Hindlimb muscle (tissue), 1 donor: ENCODE measurements at places on chromosomes 16 and 17.

DNA sequence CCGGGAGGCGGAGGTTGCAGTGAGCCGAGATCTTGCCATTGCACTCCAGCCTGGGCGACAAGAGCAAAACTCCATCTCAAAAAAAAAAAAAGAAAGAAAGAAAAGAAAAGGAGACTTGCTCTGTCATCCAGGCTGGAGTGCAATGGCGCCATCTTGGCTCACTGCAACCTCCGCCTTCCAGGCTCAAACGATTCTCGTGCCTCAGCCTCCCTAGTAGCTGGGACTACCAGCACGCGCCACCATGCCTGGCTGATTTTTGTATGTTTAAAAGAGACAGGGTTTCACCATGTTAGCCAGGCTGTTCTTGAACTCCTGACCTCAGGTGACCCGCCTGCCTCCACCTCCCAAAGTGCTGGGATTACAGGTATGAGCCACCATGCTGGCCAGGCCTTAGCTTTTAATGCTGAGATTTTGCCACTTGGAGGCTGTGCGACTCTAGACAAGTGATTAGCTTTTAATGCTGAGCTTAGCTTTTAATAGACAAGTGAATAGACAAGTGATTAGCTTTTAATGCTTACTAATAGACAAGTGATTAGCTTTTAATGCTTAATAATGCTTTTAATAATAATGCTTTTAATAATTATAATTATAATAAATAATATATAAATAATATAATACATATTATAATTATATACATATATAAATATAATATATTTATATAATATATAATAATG lies 9.6 kb downstream of the LDAF1 start:
- DNase-seq = no peak

DNA sequence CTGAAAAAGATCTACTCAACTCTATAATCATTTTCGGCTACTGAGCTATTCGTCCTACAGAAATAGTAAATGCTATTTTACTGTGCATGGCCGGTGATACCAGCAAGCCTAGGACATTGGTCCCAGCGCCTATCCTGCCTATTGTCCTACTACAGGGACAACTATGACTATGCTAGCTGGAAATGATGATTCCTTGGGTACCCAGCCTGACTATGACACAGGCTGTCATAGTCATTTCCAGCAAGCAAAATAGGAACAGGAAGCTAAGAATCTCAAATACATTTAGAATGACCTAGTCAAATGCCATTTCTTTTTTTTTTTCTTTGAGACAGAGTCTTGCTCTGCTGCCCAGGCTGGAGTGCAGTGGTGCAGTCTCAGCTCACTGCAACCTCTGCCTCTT lies 33.7 kb upstream of the HSBP1 start:
- DNase-seq = no peak

GRCh38 chr17:15250135-15250860 lies 14.8 kb downstream of the PMP22 start:
- no peak for DNase-seq

DNA sequence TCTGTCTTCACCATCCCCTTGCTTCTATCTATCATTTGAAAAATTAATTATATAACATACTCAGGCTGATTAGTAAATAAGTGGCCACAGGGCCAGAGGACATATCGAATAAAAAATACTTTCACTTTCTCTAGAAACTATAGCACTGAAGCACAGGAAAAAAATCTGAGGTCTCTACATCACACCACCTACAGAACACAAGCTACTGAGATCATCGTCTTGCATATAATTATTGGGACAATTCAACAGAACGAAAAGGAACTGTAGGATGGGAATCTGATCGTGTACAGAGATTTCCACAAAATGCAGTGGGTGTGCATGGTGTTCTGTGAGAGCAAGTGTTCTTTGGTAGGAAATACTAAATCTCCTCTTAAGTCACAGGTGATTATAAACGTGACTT lies 289.6 kb upstream of the ERCC4 start:
- no peak for DNase-seq

DNA sequence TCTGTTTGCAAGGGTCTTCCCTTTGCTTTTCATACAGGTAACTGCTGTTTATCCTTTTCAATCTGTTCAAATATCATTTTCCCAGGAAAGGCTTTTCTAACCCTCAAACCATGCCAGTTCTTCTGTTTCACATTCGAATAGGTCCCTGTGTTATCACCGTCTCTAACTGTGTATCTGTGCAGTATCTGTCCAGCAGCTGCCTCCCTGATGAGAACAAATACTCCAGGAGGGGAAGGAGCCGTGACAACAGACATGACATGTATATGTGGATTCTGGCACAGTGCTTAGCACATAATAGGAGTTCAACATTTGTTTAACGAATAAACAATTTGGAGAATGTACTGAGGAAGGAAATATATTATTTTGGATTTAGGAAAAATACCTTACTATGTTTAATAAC lies 95.7 kb downstream of the STX8 start:
- no peak for DNase-seq

GRCh38 chr16:85271198-85271597 lies 158.9 kb upstream of the CIBAR2 start:
- DNase-seq = no peak

- no peak for DNase-seq
Observed at GRCh38 chr17:4950746-4951204, at the start of gene ENO3. ENO3 (plus strand) TSS chr17:4951119; CDS start chr17:4951830, 711 bp downstream.

- no peak for DNase-seq
Observed at GRCh38 chr17:50934672-50935220, 68.6 kb upstream of the TOB1 start.

DNA sequence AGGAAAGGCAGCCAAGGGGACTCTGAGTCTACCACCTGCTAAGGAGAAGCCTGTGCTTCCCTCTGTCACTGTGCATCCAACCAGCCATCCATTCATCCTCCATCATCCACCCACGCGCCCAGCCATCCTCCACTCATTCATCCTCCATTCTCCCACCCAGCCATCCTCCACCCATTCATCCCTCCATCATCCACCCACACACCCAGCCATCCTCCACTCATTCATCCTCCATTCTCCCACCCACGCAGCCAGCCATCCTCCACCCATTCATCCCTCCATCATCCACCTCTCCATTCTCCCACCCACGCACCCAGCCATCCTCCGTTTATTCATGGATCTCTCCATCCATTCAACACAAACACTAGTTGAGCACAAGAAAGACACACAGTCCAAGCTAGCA lies 74.1 kb downstream of the COG7 start:
- DNase-seq = no peak

GRCh38 chr17:69856946-69857345 lies 218.1 kb upstream of the KCNJ16 start:
- DNase-seq = no peak

GRCh38 chr17:1164935-1165556 lies 14.7 kb downstream of the ABR start:
- no peak for DNase-seq

DNA sequence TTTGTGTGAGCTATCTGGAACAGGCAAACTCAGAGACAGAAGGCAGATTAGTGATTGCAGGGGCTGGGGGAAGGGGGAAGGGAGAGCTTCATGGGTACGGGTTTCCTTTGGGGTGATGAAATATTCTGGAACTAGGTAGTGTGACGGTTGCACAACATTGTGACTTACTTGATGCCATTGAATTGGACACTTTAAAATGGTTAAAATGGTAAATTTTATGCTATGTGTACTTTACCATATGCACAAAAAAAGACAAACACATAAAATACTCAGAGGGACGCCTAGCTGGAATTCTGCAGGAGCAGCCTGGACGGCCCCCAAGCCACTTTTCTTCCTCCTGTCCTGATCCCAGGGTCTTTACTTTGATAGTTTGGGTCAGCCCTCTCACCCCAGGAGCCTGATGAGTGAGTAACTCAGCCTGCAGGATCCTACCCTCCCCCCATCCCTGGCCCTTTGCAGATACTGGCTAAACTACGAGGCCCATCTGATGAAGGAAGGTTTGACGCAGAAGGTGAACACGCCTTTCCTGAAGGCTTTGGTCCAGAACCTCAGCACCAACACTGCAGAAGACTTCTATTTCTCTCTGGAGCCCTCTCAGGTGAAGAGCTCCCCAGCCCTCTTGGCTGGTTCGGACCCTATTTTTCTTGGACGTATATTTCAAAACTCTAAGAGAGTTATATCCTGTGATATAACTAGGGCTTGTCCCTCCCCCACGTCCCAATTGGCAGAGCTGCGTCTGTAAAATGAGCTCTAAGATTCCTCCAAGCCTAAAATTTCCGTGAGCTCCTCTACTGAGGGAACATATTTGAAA lies 7.8 kb downstream of the ADGRG3 start:
- peak; percentile 72 for DNase-seq

DNA sequence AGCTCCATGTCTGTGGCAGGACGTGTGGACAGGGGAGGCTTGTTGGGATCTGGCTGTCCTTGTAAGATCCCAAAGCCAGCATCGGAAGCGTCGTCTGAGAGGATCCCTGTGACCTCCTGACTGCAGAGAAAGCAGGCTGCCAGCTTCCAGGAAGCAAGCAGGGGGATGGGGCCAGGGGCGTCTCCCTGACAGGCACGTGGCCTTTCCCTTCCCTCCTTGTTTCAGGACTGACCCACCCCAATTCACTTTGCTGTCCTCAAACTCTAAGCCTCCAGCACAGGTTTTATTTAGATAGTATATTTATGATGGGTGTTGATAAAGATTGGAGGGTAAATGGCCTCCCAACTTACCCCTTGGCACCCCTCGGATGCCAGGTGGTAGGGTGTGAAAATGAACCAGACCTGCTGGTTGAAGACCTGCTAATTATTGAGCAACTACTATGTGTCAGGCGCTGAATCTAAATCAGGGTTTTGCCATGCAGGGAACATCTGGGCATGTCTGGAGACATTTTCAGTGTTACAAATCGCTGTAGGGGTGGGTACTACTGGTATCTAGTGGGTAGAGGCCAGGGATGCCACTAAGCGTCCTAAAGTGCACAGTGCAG lies 24.5 kb downstream of the SOCS1 start:
- no peak for DNase-seq

DNA sequence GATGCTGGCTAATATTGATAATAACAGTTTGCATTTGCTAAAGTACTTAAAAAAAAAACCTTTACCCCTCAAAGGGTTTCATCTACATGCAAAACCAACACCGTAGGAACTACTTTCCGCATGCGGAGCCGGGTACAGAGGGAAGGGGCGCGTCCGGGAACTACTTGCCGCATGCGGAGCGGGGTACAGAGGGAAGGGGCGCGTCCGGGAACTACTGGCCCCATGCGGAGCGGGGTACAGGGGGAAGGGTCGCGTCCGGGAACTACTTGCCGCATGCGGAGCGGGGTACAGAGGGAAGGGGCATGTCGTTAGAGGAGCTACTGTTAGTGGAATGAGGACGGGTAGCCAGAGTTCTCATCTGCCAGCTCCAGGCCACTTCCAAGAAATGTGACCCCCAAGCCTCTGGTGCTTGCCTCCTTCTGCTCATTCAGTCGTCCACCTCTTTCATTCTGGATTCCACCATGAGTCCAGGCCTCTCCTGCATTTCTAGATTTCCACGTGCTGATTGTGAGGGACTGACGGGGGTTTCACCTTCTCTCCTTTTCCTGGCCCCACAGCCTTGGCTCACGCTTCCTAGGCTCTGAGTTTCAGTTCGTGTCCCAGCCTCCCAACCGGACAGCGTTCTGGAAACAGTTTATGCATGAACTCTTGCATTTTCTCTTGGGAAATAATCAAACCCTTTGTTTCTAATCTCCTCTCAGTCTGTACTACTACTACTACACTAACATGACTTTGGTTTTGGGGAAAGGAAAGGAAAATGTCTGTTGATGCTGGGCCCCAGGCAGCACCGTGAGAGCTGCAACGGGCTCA lies 26.9 kb downstream of the MINK1 start:
- DNase-seq = peak; percentile 52

DNA sequence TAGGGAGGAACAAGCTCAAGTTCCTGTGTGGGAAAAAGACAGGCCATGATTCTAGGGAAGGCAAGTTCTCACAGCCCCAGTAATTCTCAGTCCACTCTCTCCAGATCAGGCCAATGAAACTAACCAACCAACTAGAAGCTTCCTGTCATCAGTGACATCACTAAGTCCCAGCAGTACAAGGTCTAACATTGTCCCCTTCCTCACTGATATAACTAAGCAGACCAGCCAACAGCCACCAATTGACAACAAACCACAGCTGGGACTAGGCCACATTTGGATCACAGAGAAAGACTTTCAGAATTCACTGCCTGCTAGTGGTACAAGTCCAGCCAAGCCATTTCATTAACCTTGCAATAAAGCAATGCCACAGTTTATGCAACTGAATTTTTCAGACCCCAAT lies 94.0 kb downstream of the CACNG1 start:
- no peak for DNase-seq

DNA sequence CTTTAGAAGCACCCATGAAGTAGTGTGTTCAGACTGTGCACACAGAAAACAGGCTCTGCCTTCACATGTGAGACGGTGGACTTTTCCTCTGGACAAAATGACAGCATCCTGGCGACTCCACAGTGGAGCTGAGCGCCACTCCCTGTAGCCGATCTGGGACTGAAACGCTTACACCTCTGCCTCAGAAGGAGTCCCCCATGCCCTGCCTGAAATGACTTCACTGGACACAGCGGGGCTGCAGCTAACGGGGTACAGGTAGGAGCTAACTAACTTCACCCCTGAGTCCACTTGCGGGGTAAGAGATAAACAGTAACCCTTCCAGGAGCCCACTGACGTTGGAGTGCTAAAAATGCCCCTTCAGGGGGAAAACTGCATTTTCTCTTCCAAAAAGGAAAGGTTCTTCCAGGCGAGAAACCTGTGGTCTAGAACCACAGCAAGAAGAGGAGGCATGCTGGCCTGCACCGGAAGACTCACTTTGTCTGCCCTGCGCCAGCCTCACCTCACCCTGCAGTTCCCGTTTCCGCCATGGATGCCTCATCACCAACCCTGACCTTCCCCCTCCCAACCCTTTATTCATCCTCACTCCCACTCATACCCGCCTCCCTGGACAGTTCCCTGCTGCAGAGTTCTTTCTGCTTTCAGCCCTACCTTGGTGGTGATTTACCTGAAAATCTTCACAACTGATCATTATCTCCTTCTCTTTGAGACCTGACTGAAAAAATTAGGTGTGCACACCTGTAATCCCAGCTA lies 19.4 kb upstream of the ENDOV start:
- DNase-seq = no peak

DNA sequence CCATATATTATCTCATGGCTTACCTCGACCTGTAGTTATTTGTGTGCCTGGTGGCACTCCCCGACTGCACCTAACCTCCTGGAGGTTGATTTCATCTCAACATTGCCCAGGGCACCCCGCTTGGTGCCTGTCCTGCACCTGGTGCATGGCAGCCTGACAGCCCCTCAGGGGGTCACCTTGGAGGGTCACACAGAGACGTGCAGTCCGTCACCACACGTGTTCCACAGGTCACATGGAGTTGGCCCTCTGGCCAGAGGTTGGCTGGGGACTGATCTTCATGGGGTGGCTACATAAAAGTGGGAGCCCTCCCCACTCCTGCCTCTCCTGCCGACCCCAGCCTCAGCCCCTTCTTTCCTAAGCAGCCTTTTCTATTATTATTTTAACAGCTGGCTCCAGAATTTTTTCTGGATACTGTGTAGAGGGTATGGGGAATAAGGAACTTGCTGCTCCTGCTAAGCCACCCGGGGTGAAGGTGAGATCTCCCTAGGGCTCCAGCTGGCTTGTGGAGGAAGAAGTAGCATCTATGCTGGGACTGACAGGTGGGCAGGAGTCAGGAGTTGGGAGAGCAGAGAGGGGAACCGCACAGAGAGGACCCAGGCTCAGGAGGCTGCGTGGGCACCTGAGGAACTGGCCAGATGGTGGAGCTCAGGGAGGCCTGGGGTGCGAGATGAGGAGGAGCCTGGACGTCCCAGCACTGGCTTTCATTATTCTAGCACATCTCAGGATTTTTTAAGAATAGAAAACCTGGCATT lies 12.5 kb upstream of the NKD1 start:
- DNase-seq = no peak
